NCI-H1417 (cell line): ENCODE measurements at places on chromosomes 13 and 19.

DNA sequence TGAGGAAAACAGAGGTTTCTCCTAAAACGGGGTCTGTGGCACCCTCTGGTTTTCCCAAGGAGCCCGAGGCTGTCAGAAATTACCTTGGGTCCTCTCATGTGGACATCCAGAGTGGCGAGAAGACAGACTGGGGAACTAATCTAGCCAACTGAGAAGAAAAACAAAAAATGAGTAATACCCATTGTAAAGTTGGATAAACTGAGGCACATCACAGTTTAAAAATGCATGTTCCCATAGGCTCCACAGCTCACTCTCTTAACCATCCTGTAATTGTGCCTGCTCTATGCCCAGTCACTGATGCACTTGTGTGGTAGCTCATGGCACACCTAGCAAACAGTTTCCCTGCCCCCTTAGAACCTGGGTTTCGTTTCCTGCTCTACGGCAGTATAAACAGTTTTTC lies 15.2 kb upstream of the UPF3A start:
- no peak for DNase-seq

DNA sequence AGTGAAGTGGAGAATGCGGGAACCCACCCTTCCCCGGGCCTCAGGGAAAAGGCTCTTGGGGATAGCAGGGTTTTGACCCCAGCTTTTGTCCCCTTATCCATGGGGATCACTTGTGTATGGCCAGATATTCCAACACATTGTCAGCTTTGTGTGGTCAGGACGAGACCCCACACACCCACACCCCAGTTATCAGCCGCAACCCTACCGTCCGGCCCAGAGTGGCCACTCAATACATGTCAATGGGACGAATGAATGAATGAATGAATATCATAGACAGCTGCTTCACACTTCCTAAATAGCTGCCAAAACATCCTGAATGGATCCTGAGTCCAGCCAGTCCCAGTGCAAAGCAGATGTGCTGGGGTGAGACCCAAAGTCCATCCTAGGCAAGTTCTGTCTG lies 64.6 kb downstream of the TSHZ3 start:
- DNase-seq: no peak

GRCh38 chr19:8081569-8082550 lies 29.3 kb downstream of the CCL25 start:
- no peak for DNase-seq

DNA sequence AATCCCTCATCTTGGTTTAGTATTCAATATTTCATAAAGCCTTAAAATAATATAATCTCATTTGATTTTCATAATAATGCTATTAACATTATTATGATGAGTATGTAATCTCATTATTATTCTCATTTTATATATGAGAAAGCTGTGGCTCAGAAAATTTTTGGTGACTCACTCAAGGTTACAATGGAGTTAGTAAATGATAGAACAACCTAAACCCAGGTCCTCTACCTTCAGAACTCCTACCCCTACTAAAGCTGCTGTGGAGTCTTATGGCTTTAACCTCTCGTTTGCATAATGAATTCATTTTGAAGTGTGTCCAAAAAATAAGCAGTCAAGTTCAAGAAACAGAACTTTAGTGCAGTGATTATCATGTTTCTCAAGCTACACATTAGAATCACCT lies 226.3 kb downstream of the TBC1D4 start:
- no peak for DNase-seq

- no peak for DNase-seq
Measured at GRCh38 chr13:32663660-32664059, 77.4 kb downstream of the PDS5B start.
